ENCODE measurements at places on chromosomes 5 and 9. TPM values are rescaled to one million over a fixed set of nuclear protein-coding genes. Genes with fewer than 3 reads are reported as not detected.

Gene RANBP3L
- polyA plus RNA-seq = 3.6 TPM

DNA sequence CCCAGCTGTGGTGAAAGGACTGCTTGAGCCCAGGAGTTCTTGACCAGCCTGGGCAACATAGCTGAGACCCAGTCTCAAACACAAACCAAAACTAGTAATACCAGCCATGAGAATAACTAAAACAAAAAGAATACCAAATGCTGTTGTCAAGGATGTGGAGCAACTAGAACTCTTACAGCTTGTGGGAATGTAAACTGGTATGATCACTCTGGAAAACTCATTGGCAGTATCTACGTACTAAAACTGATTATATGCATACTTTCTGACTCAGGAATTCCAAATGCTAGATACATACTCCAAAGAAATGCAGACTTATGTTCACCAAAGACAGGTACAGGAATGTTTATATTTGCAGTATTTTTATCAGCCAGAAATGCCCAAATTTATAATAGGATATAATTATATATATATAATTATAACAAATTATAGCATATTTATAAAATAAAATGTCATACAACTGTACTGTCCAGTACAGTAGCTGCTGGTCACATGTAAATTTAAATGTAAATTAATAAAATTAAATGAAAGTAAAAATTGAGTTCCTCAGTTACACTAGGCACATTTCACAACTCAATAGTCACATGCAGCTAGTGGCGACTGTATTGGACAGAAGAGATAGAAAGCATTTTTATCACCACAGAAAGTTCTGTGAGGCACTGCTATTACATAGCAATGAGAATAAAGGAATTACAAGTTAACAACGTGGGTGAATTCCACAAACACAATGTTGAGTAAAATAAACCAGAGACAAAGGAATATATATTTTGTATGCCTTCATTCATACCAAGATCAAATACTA, 118.5 kb downstream of the GNAQ start:
- DNase-seq = no peak

DNA sequence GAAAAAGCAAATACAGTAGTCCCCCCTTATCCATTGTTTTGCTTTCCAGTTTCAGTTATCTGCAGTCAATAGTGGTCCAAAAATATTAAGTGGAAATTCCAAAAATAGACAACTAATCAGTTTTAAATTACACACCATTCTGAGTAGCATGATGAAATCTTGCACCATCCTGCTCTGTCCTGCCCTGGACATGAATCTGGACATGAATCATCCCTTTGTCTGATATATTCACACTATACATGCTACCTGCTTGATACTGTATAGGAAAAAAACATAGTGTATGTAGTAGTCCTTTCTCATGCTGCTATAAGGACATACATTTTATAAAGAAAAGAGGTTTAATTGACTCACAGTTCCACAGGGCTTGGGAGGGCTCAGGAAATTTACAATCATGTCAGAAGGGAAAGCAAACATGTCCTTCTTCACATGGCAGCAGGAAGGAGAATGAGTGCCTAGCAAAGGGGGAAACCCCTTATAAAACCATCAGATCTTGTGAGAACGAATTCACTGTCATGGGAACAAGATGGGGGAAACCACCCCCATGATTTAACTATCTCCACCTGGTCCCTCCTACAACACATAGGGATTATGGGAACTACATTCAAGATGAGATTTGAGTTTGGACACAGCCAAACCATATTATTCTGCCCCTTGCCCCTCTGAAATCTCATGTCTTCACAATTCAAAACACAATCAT, 153.9 kb downstream of the ARRDC3 start:
- DNase-seq = no peak

- no peak for DNase-seq
These were observed 22.9 kb upstream of the AOPEP start for GRCh38 chr9:94703488-94704140.

DNA sequence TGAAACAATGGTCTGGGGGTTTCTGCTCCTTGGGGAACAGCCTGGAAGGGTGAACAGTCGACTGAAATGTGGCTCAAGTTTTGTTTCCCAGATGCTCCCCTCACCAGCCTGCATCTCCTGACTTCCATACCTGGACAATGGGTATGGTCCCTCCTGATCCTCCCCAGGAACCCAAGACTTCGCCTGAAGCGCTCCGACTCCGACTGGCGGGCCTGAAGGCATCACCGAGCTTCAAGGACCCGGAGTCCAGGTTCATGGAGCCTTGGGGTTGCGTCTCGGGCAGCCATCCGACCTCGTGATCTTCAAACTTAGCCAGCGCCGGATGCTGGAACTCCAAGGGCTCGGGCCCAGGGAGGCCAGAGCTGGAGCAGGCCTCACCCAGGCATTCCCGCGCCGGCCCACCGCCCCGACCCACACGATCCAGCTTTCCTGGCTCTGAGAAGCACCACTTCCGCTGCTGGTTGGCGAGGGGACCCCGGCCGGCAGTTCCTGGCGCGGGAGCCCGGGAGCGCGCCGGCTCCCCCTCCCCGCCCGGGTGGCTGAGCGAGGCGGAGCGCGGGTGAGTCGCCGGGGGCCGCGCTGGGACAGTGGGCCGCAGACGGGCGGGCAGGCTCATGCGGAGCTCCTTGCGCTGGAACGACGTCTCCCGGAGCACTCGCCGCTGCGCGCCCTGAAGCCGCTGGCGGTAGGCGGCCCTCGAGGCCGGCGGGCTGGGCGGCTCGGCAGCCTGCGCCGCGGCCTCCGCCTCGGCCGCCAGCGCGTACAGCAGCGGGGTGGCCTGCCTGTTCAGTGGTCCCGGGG, 5.2 kb downstream of the SHROOM1 start:
- no peak for DNase-seq

DNA sequence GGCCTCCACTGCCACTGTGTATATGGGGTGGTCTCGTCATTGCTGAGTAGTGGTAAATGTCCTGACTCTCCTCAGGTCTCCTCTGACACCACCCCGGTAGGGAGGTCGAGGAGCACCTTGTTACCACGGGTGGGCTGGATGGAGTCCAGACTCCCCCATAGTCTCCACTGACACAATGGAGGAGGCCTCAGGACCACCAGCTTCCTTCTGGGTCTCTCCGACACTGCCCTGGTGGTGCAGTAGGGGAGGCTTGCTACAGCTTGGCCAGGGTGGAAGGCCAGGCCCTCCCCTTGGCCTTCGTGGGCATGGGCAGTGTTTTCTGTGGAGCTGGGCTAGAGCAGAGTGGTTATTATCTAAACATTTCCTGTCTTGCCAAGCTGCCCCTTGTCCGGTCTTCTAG, 15.4 kb upstream of the SH3PXD2B start:
- no peak for DNase-seq

Measured in testis (tissue), 5 donors.